ENCODE measurements at places on chromosomes 12 and 14.
A peak's percentile ranks its signal among the peaks of the same experiment; 100 is the strongest.

- DNase-seq: no peak
Observed at GRCh38 chr14:84273181-84273580, 1256.8 kb upstream of the FLRT2 start.

DNA sequence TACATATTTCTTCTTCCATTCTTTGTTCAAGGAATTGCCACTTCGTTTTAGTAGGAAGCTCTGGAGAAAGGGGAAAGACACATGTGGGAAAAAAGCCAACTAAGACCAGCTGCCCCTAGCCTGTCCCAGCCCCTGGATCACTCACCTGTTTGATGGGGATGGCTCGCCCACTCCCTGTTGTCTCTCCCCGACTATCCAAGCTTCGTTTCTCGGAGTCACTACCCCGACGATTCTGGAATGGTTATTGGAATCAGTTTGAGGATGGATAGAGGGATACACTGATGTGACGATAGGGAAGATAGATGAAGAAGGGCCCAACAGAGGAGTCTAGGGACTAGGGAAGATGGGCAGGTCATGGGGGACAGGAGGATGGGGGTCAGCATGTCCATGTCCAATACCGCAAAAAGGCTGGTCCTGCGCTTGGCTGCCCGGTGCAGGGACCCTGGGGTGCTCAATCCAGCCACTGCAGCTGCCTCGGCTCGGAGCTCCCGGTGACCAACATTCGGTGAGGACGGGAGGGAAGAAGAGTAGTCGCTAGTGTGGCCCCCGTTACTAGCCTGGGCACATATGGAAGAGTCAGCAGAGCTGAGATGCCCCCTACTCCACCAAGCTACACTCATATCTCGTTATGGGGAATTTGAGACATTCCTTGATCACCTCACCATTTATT is 7.0 kb downstream of the AGAP2 start:
- DNase-seq: no peak

GRCh38 chr14:68546839-68547238 is 246.0 kb downstream of the ZFP36L1 start:
- DNase-seq: peak; percentile 72

- DNase-seq: no peak
Observed at GRCh38 chr12:66627270-66627987, 51.4 kb downstream of the GRIP1 start.

DNA sequence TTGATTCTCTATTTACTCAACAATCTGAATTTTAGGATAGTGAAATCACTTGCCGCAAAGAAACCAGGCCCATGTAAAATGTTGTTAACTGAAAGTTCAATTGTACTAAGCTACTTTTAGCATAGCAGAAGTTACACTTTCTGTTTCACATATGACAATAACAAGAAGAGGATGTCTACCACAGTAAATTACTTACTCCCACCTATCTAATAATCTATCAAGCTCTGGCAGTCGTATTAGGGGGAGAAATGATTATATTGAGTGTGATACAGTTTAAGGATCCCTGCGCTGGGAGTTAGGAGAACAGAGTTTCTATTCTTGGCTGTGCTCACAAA is 66.5 kb upstream of the CAND1 start:
- no peak for DNase-seq

DNA sequence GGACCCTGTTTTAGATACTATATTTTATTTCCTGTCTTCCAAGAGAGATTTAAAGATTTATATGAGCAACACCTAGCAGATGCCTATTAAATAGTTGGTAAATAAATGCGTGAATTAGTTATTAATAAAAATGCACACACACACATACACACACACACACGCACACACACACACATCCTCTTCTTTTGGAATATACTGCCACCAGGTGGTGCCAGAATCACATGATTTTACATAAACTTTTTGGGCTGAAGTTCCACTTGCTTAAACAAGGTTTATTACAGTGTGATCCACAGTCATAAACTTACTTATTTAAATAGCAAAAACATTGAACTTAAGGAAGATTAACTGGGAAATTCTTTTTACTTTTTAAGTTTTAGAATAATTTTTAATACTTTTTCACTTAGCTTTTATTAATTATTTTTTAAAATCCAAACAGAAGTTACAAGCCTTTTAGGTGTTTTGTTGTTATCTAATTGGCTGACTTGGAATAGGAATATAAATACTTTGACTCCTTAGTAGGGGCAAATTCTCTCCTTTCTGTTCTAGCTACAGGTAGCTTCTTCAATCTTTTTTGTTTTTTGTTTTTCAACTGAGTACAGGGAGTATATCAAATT is 17.5 kb downstream of the RAD51B start:
- peak; percentile 35 for DNase-seq

All from RWPE1 (cell line).